Retinal pigment epithelial cell (primary cell): ENCODE measurements at places on chromosomes 7 and 10.
A peak's percentile ranks its signal among the peaks of the same experiment; 100 is the strongest.

- DNase-seq, result no peak
These were observed 6.8 kb upstream of the RASSF4 start for GRCh38 chr10:44952779-44953231.

- DNase-seq, result no peak
These were observed 109.9 kb upstream of the ADO start for GRCh38 chr10:62694537-62695126.

DNA sequence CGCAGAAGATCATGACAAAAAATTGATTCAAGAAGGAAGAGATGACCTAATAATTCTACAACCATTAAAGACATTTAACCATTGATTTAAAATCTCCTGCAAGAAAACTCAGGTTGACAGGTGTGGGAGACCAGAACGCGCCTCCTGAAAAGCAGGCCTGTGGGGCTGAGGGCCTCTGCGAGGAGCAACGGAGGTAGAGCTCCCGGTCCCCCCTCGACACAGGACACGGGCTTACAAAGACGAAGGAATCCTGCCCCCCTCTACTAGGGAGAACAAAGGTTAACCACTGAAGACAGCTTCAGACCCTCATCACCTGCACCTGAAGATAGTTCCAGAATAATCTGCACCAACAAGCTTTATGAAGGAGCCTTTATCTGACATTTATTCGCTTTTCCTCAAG lies 55.9 kb upstream of the INPP5A start:
- DNase-seq, result no peak

- DNase-seq, result no peak
These were observed 66.7 kb upstream of the SORCS3 start for GRCh38 chr10:104574427-104574826.

DNA sequence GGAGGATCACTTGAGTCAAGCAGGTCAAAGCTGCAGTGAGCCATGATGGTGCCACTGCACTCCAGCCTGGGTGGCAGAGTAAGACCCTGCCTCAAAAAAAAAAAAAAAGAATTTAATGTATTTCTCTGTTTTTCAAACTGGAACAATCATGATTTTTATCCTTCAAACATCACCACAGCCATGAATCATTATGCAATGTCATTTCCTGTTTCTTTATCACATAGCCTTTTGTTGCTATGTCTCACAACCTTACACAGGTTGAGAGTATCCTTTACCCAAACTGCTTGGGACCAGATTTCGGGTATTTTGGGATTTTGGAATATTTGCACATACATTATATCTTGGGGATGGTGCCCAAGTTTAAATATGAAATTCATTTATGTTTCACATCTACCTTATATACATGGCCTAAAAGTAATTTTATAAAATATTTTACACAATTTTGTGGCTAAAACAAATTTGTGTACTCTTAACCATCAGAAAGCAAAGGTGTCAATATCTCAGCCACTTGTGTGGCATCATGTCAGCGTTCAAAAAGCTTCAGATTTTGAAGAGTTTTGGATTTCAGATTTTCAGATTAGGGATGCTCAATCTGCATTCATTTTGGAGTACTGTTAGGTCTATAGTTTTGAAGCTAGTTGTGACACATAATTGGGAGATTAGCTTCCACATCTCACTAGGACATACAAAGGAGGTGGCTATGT lies 8.2 kb downstream of the NT5C3A start:
- DNase-seq, result no peak

DNA sequence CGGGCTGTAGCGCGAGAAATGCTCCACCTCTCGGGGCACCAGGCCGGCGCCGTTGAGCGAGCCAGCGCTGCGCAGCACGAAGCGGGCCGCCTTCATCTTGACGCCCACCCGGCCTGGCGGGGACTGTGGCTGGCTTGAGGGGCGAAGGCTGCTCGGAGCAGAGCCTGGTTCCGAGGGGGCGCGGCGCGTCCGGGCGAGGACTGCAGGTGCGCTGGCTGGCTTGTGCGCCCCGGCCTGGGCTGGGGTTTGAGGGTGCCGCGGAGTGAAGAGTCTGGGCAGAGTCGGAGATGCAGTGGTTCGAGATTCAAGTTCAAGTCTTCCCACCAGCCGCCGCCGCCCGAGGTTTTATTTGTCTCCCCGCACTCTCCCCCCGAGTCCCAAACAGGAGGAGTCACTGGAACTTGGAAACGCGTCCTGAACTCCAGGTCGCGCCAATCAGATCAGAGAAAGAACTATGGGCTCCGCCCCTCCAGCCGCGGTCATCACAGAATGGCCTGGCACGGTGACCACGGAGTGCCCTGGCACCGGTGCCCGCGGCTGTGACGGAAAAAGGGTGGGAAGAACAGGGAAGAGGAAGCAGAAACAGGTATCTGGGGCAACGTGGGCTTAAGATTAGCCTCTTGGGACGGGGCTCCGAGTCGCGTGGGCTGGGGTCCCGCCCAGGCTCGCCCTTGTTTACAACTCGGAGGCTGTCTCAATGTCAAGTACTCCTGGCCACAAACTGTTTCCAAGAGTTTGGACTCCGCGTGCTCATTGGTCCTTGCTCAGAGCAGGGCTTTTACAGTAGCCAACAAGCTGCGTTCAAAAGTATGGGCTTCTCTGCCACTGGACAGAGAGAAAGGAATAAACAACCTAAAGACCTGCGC lies at the start of gene PDK4:
Gene PDK4, minus strand, starts transcription at position 319 of the 866 bp plus-strand sequence. Its CDS starts 223 bp downstream, at position 96.
- DNase-seq, result peak; percentile 91

GRCh38 chr7:26655781-26656180 lies 208.6 kb downstream of the SKAP2 start:
- DNase-seq, result no peak

- DNase-seq, result no peak
These were observed 8.1 kb downstream of the IL2RA start for GRCh38 chr10:6053816-6054631.

DNA sequence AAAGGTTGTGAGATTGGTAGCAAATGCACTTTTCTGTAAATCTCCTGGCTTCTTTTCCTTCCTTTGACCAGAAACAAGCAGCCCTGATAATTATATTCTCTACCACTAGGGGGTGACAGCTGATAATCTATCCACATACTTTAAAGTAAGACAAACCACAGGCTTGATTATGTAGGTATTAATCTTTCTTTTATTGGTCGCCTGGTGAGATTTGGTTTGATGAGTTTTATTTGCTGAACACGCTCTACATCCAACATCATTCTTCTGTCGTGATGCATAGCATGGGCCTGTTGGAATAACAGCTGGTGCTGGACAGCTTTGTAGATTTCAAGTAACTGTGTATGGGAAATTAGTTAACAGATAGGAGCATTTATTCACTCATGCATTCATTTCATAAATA lies 63.5 kb downstream of the ZNF365 start:
- no peak for DNase-seq

DNA sequence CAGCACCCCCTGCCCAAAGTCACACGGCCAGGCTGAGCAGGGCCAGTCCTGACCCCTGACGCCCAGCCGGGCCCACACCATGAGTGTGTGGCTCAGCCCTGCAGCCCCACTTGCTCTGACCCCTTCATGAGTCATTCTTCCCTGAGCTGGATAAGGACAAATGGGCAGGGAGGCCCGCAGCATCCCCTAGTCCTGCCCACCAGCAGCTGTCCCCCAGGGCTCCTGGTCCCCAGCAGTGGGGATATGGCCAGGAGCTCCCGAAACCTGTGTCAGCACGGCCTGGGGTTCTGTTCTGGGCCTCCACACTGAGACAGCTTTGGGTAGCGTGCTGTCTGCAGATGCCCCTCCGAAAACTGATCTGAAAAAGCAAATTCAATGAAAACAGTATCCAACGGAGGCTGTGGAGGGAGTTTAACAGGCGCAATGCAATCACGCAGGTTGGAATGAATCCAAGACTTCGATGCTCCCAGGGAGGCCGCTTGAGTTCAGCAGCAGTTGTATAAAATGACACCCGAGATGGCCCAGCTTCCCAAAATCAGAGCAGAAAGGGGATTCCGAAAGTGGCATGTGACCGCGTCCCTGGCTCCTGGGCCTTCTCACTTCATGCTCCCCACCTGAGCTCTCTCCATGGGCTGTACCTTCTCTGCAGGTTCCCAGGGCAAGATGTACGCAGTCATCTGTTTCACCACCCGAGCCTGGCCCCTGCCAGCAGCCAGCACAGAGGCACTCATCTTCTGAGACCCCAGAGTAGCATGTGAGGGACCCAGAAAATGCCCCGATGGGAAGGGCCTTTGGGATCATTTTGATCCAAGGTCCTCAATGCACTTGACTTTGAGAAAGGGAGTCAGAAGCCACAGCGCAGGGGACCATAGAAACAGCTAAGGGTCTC lies 214.1 kb downstream of the USP6NL start:
- no peak for DNase-seq

GRCh38 chr10:114233482-114233881 lies 5.6 kb upstream of the VWA2 start:
- no peak for DNase-seq

DNA sequence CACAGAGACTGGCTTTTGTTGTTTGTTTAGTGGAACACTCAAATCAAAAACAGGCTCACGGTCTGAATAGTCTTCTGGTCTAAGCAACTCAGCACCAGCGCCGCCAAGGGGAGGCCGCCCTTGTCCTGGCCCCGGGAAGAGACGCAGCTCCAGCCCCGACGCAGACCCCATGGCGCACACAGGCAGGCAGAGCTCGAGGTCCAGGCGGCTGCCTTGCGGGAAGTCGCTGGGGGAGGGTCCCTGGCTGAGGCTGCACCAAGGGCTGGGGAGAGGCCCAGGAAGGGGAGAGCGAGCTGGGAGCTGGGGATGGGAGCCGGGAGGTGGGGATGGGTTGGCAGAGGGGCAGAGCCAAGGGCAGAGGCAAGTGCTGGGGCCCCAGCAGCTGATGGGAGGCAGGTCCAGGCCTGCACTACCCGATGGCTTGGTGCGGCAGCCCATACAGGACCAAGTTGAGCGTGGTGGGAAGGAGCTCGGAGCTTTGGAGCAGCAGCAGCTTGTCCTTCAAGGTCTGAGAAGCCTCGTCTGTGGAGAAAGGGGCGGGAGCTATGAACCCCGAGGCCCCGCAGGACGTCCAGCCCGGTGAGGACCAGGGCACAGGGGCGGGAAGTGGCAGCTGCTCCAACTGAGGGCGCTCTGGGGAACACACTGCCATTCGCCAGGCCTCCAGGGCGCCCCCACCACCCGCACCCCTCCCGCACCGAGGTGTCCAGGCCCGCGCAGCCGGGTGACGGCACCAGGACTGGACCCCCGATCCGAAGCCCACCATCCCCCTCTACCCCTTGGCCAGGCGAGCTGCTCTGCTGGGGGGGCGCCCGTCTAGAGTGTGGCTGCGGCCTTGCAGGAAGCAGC lies 22.7 kb upstream of the NKX6-2 start:
- DNase-seq, result no peak

DNA sequence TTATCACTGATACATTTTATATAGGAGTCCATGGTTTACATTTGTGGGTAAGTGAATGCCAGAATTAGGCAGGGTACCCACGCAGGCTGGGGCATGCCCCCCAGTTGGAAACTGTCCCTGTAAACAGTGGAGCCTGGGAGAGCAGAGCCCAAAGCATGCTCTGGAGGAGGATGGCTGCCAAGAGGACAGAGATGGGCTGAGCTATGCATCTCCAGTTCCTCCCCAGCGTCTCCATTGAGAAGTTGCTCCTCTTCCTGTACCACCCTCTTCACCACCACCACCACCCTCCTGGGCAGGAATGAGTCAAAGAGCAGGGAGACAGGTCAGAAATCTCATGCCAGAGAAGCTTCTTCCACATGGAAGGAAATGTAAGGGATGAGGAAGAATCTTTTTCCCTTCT lies 67.7 kb upstream of the KMT2E start:
- DNase-seq, result no peak

GRCh38 chr10:102289840-102290239 lies 44.5 kb downstream of the GBF1 start:
- DNase-seq, result no peak

GRCh38 chr7:39507866-39508551 lies 58.2 kb upstream of the YAE1 start:
- DNase-seq, result no peak

GRCh38 chr7:92639213-92639896 lies 49.2 kb upstream of the FAM133B start:
- DNase-seq, result no peak

DNA sequence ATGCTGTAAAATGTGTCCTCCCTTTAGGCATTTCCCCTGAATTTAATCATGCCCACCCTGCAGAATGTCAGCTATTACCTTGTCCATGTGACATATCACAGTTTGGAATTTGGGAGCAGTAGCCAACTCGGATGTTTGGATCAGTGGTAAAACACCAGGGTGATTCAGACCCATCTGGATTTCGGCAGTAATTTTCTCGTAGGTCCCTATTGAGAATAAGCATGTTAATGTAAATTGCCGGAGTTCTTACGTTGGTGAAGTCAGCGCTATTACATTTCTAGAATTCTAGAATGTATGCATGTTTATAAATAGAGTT lies 44.1 kb downstream of the HGF start:
- DNase-seq, result no peak

GRCh38 chr10:96618653-96619052 lies 31.8 kb upstream of the TM9SF3 start:
- peak; percentile 56 for DNase-seq

DNA sequence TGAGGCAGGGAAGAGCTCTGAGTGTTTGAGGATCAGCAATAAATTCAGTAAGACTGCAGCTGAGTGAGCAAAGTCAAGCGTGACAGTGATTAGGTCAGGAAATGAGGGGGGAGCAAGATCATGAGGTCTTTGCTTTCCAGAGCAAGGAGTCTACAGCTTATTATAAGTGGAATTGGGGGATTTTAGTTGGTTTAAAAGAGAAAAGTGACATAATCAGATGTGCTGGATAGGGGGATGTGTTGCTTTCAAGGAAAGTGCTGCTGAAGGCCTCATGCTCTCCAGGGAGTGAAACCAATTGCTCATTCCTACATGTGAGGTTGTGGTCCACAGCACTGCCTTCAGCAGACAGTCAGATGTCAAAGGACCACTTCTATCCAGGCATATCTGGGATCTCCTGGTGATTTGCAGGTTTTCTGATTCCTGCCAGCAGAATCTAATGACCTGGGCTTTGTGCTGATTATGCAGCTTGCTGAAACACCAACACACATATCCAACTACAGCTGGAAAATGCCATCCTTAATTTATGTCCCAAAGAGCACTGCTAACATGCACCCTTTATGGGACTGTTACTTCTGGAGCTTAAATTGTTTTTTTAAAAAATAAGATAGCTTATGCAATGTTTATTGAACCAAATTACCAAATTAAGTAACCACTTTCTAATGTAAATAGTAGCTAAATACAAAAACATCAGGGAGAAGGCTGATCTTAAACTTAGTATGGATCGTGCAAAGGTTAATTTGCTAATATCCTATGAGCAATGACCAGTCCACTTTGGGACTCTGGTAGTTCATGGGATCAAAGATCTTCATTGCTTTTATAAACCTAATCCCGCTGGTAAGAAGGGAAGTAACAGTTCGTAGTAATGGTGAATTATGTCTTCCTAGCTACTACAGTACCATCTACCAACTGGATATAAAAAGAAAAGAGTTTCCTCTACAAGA lies 607.6 kb downstream of the KCNMA1 start:
- DNase-seq, result peak; percentile 7

GRCh38 chr10:70907637-70908405 lies 19.5 kb upstream of the PCBD1 start:
- DNase-seq, result no peak

DNA sequence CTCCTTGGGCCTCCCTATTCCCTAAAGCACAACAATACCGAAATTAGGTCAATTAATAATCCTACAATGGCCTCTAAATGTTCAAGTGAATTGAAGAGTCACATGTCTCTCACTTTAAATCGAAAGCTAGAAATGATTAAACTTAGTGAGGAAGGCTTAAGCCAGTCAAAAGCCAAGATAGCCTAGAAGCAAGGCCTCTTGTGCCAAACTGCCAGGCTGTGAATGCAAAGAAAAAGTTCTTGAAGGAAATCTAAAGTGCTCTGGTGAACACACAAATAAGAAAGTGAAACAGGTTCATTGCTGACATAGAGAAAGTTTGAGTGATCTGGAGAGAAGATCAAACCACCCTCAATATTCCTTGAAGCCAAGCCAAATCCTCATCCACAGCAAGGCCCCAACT lies 57.2 kb downstream of the SLC29A4 start:
- no peak for DNase-seq
